ENCODE measurements at places on chromosomes 3 and 15.
A peak's percentile ranks its signal among the peaks of the same experiment; 100 is the strongest.

DNA sequence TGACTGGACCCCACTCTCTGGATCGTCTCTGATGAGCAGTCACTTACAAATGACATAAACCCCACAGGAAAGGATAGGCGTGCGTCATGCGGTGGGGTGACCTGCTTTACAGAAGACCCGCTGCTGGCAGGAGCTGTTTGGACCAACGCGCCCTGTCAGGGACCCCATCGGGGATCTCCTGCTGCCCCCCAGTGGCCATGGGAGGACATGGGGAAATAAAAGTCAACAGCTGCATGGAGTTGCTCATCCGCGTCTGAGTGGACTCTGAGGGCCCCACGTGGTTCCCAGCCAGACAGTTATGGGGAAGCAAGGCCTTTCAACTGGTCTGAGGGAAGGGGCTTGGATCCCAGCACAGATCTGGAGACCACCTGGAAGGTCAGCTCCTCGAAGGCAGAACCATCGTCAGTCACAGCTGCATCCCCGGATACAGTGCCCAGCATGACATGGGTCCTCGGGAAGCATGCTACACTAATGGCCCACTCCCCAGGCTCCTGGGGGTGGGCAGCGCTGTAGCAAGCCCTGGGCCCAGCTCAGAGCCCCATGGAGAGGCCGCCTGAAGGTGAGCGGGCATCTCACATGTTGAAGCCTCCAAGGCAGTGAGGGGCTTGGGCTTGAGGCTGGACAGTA lies 32.1 kb downstream of the PTH1R start:
- DNase-seq = peak; percentile 64

DNA sequence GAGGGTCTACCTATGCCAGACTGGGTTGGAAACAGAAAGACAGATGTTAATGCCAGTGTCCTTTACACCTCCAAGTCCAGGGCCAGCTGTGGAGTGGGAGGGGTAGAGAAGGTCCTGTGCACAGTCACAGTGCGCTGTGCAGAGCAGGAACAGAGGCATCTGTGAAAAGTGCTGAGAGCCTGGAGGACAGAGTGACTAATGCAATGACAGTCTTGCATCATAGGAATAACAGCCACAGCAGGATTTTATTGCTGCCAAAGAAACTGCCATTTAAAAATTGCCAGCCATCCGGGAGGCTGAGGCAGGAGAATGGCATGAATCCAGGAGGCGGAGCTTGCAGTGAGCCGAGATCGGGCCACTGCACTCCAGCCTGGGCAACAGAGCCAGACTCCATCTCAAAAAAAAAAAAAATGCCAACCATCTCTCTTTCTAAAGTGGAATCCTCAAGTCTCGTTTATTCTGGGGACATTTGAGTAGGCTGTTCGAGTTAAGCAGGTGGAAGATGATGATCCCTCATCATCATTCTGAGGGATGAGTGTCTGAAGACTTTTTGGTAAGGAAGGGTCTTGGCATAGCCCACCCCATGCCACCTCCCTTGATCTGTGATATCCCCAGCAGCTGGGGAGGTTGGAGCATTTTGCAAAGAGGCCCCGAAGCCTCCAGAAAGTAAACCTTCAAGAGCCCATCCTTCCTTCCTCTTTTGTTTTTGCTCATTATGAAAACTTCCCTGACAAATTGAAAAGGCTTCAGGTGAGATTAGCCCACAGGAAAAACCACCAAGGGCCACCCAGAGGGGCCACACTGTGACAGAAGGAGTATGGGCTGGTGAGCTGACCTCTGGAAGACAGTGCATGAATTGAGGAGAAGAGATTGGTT lies 7.7 kb downstream of the CCR2 start:
- DNase-seq = no peak

- no peak for DNase-seq
Measured at GRCh38 chr15:68154923-68155559, 50.1 kb downstream of the CALML4 start.

- DNase-seq = no peak
Measured at GRCh38 chr3:126314790-126315658, 42.2 kb downstream of the KLF15 start.

- DNase-seq = no peak
Measured at GRCh38 chr3:72461787-72462186, 386.5 kb downstream of the SHQ1 start.

DNA sequence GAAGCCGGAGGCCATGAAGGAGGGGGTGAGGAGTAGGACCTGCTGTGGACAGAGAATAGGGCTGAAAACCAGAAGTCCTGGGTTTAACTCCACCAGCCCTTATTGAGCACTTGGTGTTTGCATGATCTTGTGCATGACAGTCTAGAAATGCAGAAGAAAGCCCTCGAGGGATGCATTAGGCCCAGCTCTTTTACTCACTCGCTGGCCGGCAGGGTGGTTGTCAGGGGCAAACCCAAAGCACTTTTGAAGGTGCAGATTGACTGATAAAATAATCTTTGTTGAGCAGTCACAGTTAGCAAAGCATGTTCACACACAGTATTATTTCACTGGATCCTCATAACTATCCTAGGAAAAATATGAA lies 55.3 kb downstream of the CORO2B start:
- DNase-seq = no peak

DNA sequence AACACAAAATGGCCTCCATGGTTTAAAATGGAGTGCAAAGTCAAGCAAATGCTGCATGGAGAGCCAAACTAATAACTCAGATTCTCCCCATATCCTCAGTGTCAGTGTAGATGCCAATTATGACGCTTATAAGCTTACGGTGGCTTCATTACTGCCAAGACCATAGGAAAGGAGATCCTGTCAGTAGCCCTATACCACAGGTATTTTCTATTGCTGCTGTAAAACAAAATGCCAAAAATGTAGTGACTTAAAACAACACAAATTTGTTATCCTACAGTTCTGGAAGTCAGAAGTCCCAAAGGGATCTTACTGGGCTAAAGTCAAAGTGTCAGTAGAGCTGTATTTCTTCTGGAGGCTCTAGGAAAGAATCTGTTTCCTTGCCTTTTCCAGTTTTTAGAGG lies 149.8 kb upstream of the GBE1 start:
- DNase-seq = no peak

- DNase-seq = no peak
Measured at GRCh38 chr15:79329171-79329611, 18.3 kb downstream of the TMED3 start.

- no peak for DNase-seq
Measured at GRCh38 chr3:133277813-133278212, 122.0 kb upstream of the BFSP2 start.

GRCh38 chr15:83380682-83381081 lies 66.5 kb upstream of the SH3GL3 start:
- no peak for DNase-seq

DNA sequence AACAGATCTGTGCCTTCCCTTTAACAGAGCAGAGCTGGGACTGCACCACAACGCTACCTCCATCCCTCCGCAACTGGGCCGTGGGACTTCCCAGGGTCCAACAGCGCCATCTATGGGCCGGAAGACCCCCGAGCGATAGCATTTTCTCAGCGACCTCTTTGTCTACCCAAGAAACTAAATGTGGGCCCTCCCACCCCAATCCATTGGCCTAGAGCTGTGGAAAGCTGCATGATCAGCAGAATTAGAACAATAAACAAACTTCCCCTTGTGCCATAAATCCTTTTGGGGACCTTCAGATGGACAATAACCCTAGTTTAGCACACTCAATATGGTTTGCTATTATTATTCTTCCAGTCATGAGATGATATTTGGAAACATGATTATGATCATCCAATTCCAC lies 74.8 kb upstream of the NTRK3 start:
- DNase-seq = no peak

- no peak for DNase-seq
Measured at GRCh38 chr3:149487598-149488197, 13.2 kb downstream of the TM4SF4 start.

DNA sequence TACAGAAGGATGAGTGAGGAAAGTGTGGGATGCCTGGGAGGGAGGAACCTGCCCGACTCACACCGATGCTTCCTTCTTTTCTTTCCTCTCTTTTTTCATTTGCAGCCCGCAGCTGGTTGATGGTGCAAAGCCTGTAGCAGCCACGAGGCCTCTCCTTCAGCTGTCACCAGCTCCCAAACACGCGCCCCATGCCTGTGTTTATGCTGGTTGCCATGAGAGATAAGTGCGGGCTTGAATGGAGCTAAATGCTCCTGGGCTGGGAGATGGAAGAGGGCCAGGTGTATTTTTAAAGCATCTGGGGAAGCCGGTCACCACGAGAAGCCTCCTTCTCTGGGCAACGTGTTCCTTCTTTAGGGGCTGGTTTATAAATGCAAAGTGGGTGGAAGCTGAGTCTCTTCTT lies 9.3 kb downstream of the COLQ start:
- DNase-seq = no peak

- no peak for DNase-seq
Measured at GRCh38 chr3:43670635-43671522, 19.9 kb upstream of the ABHD5 start.

GRCh38 chr15:34079904-34080303 lies 21.8 kb downstream of the EMC7 start:
- no peak for DNase-seq

DNA sequence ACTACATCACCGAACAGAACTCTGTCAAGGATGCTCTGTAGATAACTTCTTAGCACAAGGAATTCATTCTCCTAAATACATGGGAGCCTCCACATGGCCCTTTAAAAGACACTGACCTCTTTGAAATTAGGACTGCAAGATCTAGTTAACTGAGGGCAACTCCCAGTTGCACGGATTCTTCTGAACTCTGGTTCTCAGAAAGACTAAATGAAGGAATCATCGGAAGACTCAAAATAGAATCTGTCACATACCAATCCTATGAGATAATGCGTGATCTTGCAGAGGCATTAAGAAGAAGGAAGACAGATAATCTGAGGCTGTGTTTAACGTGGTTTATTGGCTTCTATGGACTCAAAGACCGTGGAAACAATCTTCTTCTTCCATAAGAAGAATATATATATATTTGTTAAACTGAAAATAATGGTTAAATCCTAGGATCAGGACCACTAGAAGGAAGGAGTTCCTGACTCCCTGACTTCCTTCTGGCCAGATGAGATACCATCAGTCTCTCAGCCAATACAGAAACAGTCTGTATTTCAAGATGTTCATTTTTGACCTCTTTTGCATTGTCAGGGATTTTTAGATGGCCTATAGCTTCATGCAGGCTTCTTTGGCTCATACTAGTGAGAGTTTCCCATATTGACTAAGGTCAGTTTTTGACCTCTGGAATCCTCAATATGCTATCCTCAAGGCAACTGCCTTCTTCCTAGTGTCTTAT lies 33.9 kb upstream of the TBC1D23 start:
- DNase-seq = no peak

All from omental fat pad (tissue), 4 donors.